ENCODE measurements at places on chromosomes 3 and 15. TPM values are rescaled to one million over a fixed set of nuclear protein-coding genes. Genes with fewer than 3 reads are reported as not detected.

Gene TMC3
- not detected for total RNA-seq

Gene FEZF2
- not detected for total RNA-seq

Gene TRAT1
- not detected for total RNA-seq

Gene GOLGA8S
- not detected for total RNA-seq

Gene IL17RD
- total RNA-seq: 10.1 TPM

Gene GOLGA8Q
- total RNA-seq: 1.8 TPM

Gene LRRC34
- total RNA-seq: not detected

Gene SYNPR
- 1.0 TPM for total RNA-seq

Gene BFSP2
- total RNA-seq: not detected

Gene CCDC174
- 8.5 TPM for total RNA-seq

Gene POC1A
- 3.8 TPM for total RNA-seq

Gene ACTRT3
- 0.45 TPM for total RNA-seq

Gene LRRIQ4
- total RNA-seq: 4.6 TPM

Gene PXK
- total RNA-seq: 38.8 TPM

Gene PRR20G
- not detected for total RNA-seq

Gene AGBL1
- not detected for total RNA-seq

Gene MUSTN1
- total RNA-seq: 4.5 TPM

Gene CIP2A
- total RNA-seq: 12.5 TPM

Gene KBTBD13
- total RNA-seq: not detected

All from stomach (tissue), 19 donors.